Mesendoderm (in vitro differentiated cells): ENCODE measurements at places on chromosomes 7 and 10.
A peak's percentile ranks its signal among the peaks of the same experiment; 100 is the strongest.

DNA sequence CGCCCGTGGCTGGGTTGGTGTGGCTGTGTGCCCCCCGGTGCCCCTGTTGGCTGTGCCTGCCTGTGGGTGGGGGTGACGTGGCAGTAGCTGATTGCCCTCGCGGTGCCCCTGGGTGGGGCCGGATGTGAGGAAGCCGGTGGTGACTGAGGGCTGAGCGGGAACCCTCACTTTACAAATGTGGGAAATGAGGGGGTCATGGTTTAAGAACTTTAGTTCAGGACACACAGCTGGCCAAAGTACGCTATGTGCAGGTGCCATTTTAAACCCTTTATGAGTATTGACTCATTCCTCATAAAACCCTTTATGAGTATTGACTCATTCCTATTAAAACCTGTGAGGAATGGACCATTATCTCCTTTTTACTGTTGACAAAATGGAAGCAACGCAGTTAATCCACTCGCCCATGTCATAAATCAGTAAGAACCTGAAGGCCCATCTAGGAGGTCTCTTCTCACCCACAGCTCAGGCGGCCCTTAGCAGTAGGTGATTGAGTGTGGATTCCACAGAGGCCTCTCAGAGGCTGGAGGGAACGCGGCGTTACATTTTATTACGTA, 290.1 kb upstream of the COBL start:
- H3K27ac ChIP-seq, result no peak overlapping the region
- H3K4me3 ChIP-seq, result no peak overlapping the region
- no peak for DNase-seq
- no peaks in the 10 kb centered on the region for H3K36me3 ChIP-seq
- H3K27me3 ChIP-seq, result no peaks in the 10 kb centered on the region

DNA sequence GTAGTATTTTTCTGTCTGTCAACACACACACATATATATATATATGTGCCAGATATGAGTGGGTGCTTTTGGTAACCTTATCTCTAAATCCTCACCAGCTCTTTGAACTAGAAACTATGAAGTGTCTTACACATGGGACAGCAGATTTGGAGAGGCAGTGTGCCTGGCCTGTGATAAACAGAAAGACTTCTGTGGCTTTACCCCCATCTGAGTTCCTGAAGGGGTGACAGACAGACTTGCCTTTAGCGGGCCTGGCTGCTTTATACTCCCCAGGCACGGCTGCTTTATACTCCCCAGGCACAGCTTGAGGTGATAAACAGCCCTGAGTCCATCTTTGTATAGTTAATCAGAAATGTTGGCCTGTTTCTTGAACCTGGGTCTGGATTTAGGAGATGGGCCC, 5.6 kb downstream of the BAG3 start:
- no peaks in the 10 kb centered on the region for H3K36me3 ChIP-seq
- peaks cover 19% of the 10 kb centered on the region for H3K4me1 ChIP-seq
- no peaks in the 10 kb centered on the region for H3K27me3 ChIP-seq
- no peak overlapping the region for H3K4me3 ChIP-seq
- DNase-seq, result peak; percentile 61
- H3K27ac ChIP-seq, result no peak overlapping the region

GRCh38 chr7:37000511-37000910, 276.2 kb upstream of the AOAH start:
- no peaks in the 10 kb centered on the region for H3K36me3 ChIP-seq
- H3K4me3 ChIP-seq, result no peak overlapping the region
- H3K4me1 ChIP-seq, result no peaks in the 10 kb centered on the region
- no peak overlapping the region for H3K27ac ChIP-seq
- no peaks in the 10 kb centered on the region for H3K27me3 ChIP-seq

- H3K36me3 ChIP-seq, result no peaks in the 10 kb centered on the region
- H3K4me1 ChIP-seq, result no peaks in the 10 kb centered on the region
- H3K27ac ChIP-seq, result no peak overlapping the region
- DNase-seq, result peak; percentile 8
- no peak overlapping the region for H3K4me3 ChIP-seq
These were observed 272.4 kb upstream of the CELF2 start for GRCh38 chr10:10745291-10745690.

- H3K4me1 ChIP-seq, result no peaks in the 10 kb centered on the region
- H3K36me3 ChIP-seq, result no peaks in the 10 kb centered on the region
- DNase-seq, result no peak
- no peak overlapping the region for H3K27ac ChIP-seq
- no peaks in the 10 kb centered on the region for H3K27me3 ChIP-seq
These were observed 45.6 kb downstream of the PTPRE start for GRCh38 chr10:127952575-127952869.

- H3K36me3 ChIP-seq, result no peaks in the 10 kb centered on the region
- H3K4me3 ChIP-seq, result no peak overlapping the region
- peaks cover 2% of the 10 kb centered on the region for H3K4me1 ChIP-seq
- H3K27me3 ChIP-seq, result no peaks in the 10 kb centered on the region
- DNase-seq, result no peak
These were observed 37.5 kb downstream of the BTBD16 start for GRCh38 chr10:122308417-122309141.

GRCh38 chr10:50536617-50537240, 87.0 kb downstream of the SGMS1 start:
- no peak for DNase-seq
- no peak overlapping the region for H3K4me3 ChIP-seq
- peaks cover 2% of the 10 kb centered on the region for H3K4me1 ChIP-seq

DNA sequence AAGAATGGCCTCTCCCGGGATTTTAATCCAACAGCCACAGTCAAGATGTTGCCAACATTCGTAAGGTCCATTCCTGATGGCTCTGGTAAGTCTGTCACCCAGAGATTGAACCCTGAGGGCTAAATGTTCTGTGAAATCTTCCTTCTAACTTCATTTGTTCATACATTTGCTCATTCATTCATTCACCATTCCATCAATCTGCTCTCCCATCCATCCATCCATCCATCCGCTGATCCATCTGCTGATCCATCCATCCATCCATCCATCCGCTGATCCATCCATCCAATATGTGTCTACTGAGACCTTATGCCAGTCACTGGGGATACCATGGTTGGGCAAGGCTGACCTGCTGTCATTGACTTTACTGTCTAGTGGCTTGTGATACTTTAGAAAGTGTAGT, 65.6 kb downstream of the HK1 start:
- H3K4me1 ChIP-seq, result peaks cover 19% of the 10 kb centered on the region
- no peak overlapping the region for H3K27ac ChIP-seq
- no peaks in the 10 kb centered on the region for H3K36me3 ChIP-seq
- H3K4me3 ChIP-seq, result no peak overlapping the region
- H3K27me3 ChIP-seq, result no peaks in the 10 kb centered on the region
- no peak for DNase-seq

GRCh38 chr7:13800694-13801448, 188.6 kb downstream of the ETV1 start:
- H3K36me3 ChIP-seq, result no peaks in the 10 kb centered on the region
- no peak for DNase-seq
- H3K4me3 ChIP-seq, result no peak overlapping the region

GRCh38 chr7:135335628-135336139, 102.0 kb downstream of the STRA8 start:
- no peak overlapping the region for H3K27ac ChIP-seq
- no peaks in the 10 kb centered on the region for H3K27me3 ChIP-seq
- H3K4me3 ChIP-seq, result no peak overlapping the region
- H3K4me1 ChIP-seq, result no peaks in the 10 kb centered on the region

DNA sequence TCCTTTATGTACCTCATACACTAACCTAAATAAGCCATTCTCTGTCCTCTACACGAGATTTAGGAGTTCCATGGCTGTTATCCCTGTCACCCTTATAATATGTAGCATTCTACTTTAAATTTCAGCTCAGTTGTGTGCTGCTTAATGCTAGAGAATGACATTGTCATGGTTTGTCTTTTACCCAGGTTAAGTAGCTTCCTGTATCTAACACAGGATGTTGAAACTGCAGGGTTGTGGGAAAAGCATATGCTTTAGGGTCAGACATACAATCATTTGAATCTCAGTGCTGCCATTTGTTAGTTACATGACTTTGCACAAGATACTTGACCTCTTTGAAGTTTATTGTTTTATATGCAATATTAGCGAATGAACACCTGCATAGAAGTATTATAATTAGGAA, 235.1 kb upstream of the CACNA2D1 start:
- DNase-seq, result peak; percentile 50
- no peaks in the 10 kb centered on the region for H3K27me3 ChIP-seq
- H3K4me3 ChIP-seq, result no peak overlapping the region
- no peak overlapping the region for H3K27ac ChIP-seq
- no peaks in the 10 kb centered on the region for H3K36me3 ChIP-seq
- H3K4me1 ChIP-seq, result no peaks in the 10 kb centered on the region

DNA sequence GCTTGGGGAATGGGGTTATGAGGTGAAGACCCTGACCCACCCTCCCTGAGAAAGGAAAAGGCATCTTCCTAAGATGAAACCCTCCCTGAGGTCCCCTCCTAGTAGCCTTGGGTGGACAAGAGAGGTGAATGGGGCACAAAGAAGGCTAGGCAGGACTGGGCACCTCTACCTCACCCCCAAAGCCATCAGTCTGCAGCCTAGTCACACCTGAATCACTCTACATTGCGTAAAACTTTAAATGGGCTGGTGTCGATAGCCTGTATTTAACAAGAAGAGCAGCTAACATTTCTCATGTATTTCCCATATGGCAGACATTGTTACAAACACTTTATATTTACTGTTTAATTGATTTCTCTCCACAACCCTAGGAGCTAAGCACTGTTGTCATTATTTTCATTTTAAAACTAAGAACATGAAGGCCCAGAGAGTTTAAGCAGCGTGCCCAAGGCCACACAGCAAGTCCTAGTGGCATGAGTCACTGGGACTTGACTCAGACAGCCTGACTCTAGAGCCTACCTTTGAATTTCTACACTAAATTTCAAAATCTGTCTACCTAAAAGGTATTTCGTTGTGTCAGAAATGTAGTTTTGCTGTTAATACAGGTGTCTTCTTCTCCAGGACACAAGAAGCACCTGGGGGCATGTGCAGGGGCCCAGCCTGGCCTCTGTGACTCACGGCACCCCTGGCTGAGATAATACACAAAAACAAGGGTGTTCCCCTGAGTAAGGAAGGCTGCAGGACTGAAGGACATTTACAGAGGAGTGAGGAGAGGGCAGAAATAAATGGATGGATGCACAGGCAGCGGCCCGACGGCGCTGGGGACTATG, 3.4 kb downstream of the AOC1 start:
- H3K36me3 ChIP-seq, result no peaks in the 10 kb centered on the region
- DNase-seq, result peak; percentile 9
- no peaks in the 10 kb centered on the region for H3K4me1 ChIP-seq

DNA sequence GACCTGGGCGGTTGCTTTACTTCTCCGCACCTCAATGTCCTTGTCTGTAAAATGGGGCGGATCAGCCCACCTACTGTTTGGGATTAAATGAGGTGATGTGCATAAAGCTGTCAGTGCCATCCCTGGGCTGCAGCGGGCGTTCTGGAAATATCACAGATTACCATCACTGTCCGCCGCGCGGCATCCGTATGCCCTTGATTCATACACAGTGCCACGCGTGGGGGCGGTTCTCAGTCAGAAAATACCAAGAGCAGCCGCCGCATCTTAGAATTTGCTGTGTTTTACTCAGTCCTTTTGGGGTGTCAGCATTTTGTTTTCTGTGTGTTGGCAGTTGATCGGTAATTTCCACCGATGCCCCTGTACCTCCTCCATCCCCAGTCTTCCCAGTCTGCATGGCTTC, 338.8 kb downstream of the DPP6 start:
- DNase-seq, result no peak
- H3K27ac ChIP-seq, result no peak overlapping the region
- H3K36me3 ChIP-seq, result no peaks in the 10 kb centered on the region
- H3K4me1 ChIP-seq, result no peaks in the 10 kb centered on the region
- no peaks in the 10 kb centered on the region for H3K27me3 ChIP-seq

DNA sequence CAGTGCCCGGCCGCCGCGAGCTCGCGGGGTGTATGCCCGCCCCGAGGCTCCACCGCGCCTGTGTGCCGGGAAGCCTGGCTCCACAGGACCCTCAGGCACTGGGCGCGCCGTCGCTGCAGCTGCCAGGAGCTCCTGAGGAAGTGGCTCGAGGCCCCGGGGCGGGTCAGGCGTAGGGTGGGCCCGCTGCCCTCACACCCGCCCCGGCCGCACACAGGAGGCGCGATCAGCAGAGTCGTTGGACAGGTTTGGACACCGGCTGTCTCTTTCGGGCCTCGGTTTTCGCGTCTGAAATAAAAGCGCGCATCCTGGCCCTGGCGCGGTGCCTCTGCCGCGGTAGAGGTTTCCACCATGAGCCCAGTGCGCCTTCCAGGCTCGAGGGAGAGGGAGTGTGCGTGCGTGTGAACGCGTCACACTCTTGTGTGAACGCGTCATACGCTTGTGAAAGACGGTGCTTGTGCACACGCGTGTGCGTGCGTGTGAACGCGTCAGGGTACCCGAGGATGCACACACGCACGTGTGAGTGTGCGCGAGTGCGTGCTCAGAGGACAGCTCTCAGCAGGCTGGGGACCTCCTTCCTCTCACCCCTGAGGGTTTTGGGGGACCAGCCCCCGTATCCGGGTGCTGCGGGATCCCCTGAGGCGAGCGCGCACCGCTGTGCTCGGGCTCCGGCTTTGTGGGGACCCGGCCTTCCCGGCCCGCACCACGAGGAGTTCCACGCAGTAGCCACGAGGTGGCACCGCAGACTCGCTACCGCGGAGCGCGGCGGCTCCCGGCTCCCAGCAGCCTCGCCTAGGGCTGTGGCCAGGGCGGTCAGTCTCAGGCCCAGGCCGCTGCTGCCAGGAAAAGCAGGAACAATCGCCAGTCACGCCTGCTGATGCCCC, 83.8 kb downstream of the BMS1 start:
- no peak overlapping the region for H3K27ac ChIP-seq
- peak; percentile 75 for DNase-seq
- no peaks in the 10 kb centered on the region for H3K36me3 ChIP-seq
- no peaks in the 10 kb centered on the region for H3K27me3 ChIP-seq
- H3K4me1 ChIP-seq, result no peaks in the 10 kb centered on the region

- H3K27ac ChIP-seq, result no peak overlapping the region
- no peaks in the 10 kb centered on the region for H3K36me3 ChIP-seq
- H3K27me3 ChIP-seq, result no peaks in the 10 kb centered on the region
These were observed 106.5 kb downstream of the HTR7 start for GRCh38 chr10:90751107-90751997.

DNA sequence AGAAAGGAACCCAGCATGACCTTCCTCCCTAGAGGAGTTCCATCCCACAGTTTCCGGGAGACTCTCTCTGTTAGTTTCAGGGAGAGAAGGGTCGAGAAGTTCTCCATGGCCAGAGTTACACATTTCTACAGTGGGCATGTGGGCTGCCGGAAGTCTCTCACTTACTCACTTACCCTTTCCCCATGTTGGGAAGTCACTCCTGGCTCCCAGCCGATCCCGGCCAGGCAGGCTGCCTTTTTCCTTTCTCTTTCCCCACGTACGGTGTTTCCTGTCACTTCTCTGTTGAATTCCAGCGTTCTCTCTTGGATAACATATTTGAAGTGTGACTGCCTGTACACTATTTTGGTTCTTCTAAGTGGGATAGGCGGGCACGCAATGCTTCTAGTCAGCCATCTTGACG, 3.5 kb downstream of the TEX36 start:
- no peak overlapping the region for H3K27ac ChIP-seq
- no peak overlapping the region for H3K4me3 ChIP-seq
- no peaks in the 10 kb centered on the region for H3K36me3 ChIP-seq
- H3K4me1 ChIP-seq, result no peaks in the 10 kb centered on the region
- DNase-seq, result no peak
